ENCODE measurements at places on chromosomes 4 and X.

DNA sequence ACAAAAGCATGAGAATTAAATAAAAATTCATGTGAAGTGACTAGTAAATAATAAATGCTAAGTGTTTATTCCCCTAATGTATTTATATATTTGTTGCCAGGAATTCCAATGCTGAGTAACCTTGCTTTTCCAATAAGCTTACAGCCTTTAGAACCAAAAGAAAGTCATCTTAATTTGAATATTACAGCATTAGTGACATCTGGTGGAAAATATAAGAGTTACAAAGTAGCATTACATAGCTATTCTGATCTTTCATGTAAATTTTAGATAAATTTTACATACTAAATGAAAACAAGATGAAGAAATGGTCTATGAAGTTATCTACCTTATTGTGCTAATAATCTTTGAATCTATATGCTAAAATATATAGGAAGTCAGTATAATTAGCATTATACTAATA is 10.4 kb downstream of the MAD2L1 start:
- no peak for DNase-seq

- no peak for DNase-seq
Measured at GRCh38 chrX:13689741-13690211, 848 bp downstream of the RAB9A start.

DNA sequence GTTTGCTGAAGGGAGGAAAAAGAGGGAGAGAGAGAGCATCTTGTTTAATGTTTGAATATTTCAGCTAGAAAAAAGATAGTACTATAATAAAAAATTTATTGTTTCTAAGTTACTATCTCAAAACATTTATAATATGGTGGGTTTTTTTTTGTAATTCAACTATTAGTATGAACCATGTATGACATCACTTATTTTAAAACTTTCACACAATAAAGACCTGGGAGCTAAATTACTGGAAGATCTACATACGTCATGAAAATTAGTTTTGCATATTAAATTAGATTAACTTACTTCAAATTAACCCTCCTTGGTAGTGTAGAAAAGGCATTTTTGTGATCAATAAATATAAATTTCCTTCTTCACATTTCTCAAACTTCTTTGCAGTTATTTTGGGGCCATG is 432.0 kb upstream of the SLIT2 start:
- DNase-seq, result no peak

DNA sequence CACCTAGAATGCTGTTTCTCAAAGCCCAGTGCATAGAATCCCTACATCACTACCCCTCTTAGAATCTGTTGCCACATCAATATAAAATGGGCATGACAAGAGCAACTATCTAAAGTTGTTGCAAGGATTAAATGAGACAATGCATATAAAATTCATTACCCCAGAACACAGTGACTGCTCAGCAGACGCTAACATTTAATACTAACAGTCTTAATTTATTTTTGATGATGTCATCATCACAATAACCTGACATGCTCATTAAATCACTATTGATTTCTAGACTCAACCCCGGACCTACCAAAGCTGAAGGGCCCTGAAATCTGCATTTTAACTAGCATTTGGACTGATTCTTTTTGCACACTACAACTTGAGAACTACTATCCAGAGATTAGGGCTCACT is 3.9 kb downstream of the ARSJ start:
- no peak for DNase-seq

DNA sequence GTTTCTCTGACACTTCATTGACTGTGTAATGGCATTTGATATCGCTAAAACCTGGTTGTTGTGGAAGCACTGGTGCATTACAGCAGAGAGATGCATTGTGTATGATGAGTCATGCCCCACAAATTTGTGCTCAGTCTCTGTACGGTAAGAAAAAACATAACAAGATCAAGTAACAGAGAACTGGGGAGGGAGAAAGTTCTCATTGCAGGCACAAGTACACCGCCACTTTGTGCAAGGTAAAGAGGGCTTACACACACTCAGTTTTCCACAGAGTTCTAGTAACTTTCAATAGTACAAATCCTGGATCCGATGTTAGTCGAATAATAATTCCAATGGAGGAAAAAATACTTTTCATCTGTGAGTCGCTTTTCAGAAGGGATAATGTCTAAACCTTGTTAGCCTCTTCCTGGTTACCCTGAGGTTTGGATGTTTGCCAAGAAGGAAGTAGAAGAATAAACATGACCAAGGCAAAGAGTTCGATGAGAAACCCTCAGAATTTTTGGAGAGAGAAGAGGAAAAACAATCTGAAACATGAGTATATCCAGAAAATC is 512.5 kb upstream of the SLIT2 start:
- no peak for DNase-seq

DNA sequence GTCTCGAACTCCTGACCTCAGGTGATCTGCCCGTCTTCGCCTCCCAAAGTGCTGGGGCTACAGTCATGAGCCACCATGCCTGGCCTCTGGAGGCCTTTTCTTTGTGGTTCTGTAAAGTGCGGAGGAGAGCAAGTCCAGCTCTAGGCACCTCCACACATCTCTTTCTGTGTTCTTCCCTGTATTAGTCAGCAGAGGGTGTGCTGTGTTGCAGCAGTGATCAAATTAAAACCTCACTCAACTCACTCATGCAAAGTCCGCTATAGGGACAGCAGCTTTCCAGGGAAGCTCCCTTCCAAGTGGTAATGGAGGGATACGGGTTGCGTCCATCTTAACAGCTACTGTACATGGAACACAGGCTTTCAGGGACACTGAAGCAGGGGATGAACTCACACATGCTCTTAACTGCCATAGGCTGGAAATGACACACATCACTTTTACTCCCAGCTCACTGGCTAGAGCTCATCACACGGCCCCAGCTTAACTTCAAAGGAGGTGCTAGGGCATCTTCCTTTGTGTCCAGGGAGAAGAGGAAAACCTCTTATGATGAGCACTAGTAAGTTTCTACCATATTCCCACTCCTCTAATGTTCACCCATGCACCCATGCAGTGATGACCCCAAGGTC is 36.0 kb upstream of the CCNG2 start:
- DNase-seq, result no peak
